Right lobe of liver (tissue), 6 donors: ENCODE measurements at places on chromosomes 2 and 18.

- DNase-seq: peak; percentile 60
These were observed 243.8 kb downstream of the BABAM2 start for GRCh38 chr2:28134262-28134812.

DNA sequence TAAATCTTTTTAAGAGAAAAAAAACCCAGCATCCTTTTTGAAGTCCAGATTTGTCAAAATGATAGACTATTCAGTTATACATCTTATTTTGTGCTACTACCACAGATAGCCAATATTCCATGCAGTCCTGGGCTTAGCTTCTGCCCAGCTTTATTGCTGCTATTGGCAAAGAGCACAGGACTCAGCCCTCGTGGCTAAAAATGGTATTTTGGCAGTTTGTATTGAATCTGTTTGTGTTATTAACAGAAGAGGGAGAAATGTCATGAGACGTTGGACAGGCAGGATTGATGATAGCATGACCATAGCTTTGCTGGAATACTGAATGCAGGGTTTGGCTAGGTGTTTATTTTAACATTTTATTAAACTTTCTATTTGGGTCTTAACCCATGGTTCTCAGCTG is 19.4 kb downstream of the ELAC1 start:
- no peak for DNase-seq

DNA sequence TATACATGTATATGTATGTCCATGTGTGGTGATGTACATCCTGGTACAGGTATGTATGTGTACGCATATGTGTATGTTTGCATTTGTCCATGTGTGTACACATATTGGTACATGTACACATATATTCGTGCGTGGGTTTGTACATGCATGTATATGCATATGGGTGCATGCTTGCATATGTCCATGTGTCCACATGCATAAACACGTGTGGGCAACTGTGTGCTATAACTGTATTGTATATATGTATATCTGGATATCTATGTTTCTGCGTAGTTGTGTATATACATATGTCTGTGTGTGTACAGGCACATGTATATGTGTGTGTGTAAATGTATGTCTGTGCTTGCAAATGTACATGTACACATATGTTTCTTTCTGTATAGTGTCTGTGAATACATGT is 858.5 kb downstream of the CNTNAP5 start:
- no peak for DNase-seq

GRCh38 chr2:95086017-95086416 is 35.6 kb downstream of the MRPS5 start:
- DNase-seq: no peak

DNA sequence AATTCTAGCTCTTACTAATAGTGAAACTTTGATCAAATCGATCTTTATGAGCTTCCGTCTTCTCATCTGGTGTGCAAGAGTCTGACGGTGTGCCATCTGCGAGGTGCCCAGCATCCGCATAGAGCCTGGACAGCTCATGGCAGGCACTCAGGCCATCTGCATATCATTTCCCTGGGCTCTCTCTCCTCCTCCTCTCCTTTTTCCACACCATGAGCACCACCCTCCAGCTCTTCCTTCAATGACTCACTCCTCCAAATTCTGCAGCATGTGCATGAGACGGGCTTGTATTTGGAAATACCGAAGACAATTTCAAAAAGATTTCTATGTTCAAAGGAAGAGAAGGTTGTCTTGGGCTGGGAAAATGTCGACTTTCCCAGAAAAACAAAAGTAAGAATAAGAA is 161.1 kb downstream of the CCBE1 start:
- DNase-seq: no peak

DNA sequence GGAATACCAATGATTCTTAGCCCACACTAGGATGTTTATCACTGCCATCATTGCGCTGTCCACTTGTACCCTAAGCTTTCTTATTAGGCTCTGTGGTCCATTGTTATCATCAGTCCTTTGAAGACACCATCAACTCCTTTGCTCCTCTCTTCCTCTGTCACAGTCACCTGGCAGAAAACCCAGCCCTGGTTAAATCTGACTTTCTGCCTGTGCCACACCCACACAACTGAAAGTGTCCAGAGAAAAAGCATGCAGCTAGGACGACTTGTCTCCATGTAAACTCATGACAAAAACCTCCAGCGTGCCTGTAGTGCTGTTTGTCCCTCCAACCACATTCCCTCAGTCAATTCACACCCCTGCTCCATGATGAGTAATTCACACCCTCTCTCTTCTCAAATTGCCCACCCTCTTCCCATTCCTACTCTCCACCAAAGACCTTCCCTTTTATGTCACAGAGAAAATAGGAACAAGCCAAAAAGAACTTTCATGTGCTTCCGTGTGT is 297.4 kb upstream of the MGAT5 start:
- no peak for DNase-seq

DNA sequence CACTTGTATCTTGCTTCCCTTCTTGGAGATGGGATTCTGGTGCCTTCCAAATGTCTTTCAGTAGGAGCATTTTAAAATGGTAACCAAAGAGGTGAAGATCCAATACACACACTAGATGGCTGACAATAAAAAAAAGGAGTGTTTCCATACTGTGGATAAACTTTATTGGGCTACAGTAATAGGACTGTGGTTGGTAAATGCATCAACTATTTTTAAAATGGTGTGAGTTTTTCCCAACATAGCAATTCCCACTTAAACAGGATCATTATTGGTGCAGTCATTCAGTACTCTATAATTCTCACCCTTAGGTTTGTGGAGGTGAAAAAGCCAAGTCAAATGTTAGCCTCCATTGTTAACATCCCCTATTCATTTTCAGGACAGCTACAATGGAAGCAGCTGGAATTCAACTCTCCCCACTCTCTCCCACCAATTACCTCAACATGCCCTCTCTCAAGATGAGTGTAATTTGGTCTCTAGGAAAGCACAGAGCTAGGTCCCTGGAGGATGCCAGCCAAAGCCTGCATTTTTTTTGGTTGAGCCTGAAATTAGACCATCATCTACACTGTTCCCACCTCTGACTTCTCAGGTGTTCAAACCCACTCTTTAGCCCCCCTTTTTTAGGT is 273.3 kb downstream of the TCF4 start:
- DNase-seq: no peak

GRCh38 chr2:162919111-162919510 is 80.5 kb upstream of the KCNH7 start:
- no peak for DNase-seq

DNA sequence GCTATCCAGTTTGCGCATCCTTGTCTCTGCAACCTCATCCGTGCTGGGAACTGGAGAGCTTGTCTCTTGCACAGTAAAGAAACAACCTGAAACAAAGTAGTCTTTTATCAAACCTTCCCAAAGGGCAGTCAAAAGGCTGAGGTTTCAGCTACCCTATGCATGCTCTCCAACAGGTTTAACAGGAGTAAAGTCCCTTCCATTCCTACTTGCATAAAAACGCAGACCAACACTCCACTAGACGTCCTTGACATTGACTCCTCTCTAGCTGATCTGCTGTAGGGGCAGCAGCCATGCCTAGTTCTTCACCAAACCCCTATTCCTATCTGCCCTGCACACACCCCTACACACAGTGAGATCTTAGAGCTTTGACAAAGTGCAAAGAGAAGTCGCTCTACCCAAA is 41.5 kb downstream of the L3MBTL4 start:
- DNase-seq: no peak

GRCh38 chr2:232102380-232102779 is 140.9 kb downstream of the DIS3L2 start:
- DNase-seq: no peak

- DNase-seq: no peak
These were observed 144.4 kb upstream of the ITGA6 start for GRCh38 chr2:172282944-172283343.

DNA sequence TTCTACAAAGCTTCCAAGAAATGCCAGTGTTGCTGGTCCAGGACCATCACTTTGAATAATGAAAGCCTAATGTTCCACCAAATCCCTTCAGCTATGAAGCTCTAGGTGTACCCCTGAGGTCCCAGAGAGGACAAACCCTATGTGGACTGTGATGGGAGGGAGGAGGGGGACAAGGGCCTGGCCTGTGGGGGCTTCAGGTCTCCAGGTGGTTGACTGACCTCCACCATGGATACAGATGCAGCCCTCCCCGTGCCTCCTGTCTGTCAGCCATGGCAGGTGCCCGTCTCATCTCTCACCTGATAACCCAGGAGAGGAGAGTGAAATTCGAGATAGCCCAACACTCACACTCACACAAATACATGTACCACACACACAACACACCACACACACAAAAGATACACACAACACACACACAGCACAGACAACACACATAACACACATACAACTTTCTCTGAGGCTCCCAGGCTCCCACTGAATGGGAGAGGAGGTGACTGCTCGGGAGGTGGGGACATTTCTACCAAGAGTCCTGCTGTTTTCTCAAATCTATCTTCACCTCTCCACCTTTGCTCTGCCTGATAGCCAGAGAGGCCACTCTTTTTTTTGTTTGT is 12.8 kb upstream of the RHOB start:
- DNase-seq: no peak

DNA sequence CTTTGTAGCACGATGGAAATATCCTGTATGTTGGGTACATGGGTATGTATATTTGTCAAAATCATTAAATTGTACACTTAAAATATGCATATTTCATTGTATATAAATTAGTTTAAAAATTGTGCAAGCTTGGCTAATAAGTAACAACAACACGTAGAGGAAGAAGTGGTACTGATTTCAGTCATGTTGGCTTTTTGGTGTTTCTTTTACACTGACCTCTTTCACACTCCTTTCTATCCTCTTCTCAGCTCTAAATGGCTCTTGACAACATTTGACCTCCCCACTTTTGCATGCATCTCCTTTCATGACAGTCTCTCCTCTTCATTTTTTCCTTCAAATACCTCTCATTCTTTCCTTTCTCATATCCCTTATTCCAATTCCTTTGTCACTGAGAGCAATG is 801.4 kb upstream of the ZEB2 start:
- no peak for DNase-seq

GRCh38 chr2:40760071-40760666 is 308.3 kb upstream of the SLC8A1 start:
- no peak for DNase-seq

DNA sequence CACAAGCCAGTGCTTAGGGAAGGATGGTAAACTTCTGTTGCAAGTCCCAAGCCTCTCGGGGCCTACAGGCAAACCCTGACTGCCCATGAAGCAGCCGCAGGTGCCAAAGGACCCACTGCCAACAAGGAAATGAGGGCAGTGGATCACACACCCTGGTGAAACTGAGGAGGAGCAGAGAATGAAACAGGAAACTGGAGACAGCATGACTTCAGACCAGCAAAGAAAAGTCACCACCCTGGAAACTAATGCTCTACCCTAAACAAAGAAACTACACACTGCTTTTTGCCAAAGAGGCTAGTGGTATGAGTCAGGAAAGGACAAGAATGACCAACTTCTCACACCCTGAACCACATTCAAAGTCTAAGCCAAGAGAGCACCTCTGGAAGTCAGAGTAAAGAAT is 97.2 kb downstream of the MYO5B start:
- no peak for DNase-seq

DNA sequence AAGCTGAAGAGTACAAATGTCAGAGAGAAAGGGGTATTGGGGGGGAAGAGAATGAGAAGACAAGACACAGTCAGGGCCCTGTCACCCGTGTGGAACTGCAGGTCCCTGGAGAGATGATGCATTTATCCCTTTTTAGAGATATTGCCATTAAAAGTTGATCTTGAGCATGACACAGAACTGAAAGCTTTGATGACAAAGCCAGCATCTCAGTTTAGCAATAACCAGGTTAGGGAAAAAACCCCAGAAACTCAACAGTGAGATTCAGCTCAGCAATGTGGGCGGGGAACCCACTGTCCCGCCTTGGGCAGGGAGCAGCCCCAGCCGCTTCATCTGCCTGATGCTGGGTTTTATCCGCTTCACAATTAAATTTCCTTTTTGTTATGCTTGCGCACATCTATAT is 181.1 kb downstream of the NEDD4L start:
- DNase-seq: no peak

GRCh38 chr2:98727369-98728087 is 3.4 kb downstream of the MGAT4A start:
- no peak for DNase-seq

DNA sequence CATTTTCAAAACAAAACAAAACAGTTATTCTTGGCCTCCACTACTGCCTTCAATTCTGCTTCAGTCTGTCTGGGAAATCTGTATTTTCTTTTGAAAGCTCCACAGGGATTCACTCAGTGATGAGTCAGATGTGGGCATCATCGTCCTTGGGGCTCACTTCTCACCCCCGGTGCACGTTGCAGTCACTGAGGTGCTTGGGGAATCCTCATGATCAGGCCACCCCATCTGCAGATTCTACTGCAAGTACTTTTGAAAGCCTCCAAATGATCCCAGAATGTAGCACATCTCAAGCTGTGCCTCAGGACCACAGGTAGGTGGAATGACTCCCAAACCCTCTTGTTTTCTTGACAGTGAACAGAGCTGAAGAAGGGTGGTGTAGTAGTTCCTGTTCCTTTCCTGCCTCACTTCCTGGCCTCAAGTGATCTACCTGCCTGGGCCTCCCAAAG is 34.3 kb downstream of the LPIN2 start:
- no peak for DNase-seq

GRCh38 chr2:117943013-117943672 is 70.7 kb downstream of the CCDC93 start:
- no peak for DNase-seq

- no peak for DNase-seq
These were observed 772 bp downstream of the SCN2A start for GRCh38 chr2:165239856-165240515.

DNA sequence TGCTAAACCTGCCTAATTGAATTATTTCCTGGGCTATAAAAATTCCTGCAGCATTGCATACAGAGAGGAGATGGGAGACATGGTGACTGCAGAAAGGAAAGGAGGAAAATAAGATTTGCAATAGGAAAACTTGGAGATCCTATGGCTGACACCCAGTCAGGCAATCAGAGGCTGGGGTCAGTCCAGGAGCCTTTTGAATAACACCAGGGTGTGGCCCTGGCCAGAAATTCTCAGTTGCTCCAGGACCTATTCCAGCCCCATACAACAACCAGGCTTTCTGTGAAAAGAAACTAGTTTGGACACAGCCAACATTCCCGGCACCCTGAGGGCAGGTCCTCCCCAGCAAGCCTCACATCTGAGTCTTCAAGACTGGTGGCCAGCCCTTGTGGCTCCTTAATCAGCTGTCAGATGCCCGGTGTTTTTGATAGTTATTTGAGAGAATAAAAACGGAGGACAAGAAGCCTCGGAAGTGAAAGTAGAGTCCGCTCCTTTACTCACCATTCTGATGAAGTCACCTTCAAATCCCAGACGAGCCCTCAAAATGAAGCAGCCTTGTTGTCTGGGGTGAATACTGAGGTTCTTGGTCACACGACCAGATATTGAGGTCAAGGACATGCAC is 31.1 kb upstream of the GMCL1 start:
- DNase-seq: no peak

DNA sequence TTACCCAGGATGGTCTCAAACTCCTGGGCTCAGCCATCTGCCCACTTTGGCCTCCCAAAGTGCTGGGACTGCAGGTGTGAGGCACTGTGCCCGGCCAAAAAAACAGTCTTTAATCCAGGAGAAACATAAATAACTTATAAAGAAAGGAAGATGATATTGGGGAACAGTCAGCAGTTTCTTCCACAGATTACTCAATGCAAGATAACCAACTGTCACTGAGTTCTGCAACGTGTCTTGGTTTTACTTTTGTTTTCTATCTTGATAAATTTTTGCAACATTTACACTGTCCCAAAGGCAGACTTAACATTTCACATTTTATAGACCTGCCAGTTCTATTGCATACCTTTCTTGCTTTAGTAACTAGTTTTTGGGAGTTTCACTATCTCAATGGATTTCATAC is 71.1 kb downstream of the ANKRD44 start:
- no peak for DNase-seq

GRCh38 chr2:16773080-16773713 is 107.6 kb upstream of the CYRIA start:
- no peak for DNase-seq

- no peak for DNase-seq
These were observed 150.5 kb downstream of the SEPTIN10 start for GRCh38 chr2:109463236-109463635.
